ENCODE measurements at places on chromosomes 5 and 9.

DNA sequence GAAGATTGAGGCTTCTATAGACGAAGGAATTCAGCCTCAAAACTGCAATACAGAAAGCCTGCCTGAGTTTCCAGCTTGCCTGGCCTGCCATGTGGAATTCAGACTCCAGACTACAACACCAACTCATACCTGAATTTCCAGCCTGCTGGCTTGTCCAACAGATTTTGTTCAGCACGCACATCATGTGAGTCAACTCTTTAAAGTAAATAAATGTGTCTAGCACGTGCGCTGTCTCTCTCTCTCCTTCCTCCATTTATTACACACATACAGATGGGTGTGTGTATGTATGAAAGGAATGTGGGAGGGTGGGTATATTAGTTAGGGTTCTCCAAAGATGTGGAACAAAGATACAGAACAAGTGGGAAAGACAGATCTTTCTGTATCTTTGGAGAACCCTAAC, 82.4 kb upstream of the TAS2R1 start:
- peak; percentile 95 for DNase-seq

DNA sequence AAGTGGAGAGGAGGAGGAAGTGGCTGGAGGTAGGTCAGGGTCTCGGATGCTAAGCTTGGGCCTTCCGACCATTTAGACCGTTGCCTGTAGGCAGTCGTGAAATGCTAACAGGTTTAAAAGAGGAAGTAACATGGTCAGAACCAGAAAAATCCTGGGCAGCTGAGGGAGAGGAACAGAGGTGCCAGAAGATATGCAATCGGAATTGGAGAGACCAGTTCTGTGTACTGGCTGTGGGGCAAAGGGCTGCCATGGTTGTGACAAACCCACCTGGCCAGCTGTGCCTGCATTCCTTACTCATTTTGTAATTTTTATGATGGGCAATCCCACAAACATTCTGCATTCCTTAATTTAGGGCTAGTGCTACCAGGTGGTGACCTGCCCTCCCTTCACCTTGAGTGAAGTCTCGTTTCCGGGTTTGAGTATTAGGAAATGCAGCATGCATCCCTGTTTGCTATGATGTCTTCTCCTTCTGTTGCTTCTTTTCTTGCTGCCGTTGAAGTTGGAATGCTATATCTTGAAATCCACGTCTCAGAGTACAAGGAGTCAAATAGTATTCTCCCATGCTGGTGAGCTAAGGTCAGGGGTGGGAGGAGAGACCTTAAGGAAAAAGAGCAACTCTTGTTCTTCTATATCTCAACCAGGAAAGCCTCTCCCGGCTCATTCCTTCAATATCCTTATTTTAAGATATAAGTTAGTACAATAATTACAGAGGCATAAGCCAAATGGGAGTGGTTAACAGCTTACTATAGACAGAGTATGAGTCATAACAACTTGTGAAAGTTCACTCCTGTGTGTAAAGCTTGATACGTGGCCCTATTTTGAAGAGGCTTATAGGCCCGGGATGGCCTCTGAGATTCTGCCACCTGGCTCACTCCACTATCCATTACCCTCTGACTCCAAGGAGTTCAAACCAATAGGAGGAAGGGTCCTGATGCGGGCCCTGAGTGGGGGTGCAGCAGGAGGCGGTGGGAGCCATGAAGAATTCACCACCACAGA, 37.0 kb downstream of the B4GALT1 start:
- no peak for DNase-seq

DNA sequence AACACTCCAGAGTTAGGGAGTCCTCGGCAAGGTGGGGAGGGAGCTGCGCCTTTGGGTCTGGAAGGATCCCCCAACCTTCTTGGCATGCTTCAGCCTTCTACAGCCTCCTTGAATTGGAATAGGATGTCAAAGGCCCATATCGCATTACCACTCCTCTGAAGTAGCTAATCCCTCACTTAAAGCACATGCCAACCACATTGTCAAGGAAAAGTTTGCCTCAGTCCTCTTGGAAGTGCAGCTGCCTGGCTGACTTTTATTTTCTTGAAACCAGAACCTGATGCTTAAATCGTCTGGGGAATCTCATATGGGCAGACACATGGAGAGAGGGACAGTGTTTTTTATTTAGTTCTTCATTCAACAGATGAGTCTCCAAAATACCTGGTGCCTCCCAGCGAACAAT, 14.5 kb downstream of the CXCL14 start:
- no peak for DNase-seq

- peak; percentile 25 for DNase-seq
Measured at GRCh38 chr5:69007726-69008368, 86.0 kb upstream of the SLC30A5 start.

DNA sequence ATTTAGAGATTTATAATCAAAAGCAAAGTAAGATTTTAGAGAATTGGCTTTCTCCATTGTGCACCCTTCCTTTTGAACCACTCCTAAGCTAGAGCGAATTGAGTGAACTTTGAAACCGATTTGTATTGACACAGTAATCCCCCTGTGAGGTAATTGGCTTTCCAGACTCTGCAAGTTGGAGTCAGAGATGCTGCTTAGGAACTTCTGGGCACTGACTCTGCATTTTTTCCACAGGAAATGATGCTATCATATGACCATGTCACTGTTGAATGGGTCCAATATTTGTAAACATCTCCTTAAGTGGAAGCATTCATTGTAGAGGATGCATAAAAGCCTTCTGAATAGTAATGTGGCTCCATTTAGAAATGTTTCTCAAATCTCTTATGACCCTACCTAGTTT, 394.4 kb upstream of the ZNF608 start:
- peak; percentile 52 for DNase-seq

GRCh38 chr9:21104787-21105186, 27.0 kb upstream of the IFNB1 start:
- no peak for DNase-seq

DNA sequence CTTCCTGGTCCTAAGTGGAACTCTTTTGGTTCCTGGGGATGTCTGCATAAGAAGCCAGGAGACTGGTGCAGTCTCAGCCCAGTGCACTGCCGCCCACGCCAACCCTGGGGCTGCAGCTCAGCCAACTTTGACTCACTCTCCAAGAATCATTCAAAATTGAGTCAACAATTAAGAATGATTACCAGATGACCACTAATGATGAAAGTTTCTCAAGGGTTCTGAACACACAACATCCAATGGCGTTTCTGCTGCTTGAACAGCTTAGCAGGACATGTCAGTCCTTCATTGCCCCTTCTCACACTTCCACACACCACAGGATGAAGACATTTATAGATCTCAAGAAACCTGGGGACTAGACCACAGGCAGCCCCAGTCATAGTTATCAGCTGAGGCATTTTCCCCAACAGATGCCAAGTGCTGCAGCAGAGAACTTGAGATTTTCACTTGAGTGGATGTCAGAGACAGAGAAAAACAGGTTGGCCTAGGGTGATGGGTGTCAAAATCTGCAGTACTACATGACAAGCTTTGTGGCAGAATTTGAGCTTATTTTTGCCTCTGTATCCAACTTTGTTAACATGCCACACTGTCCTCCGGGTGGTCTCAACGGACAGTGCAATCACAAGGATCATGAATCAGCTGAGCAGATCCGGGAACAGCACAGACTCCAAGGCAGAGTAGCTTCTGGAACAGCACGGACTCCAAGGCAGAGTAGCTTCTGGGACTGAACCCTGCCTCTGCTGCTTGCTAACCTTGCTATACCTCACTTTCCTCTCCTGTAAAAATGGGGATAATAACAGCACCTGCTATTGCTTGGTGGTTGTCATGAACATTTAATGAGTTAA, 356.1 kb downstream of the SPOCK1 start:
- peak; percentile 96 for DNase-seq

GRCh38 chr5:73256012-73256411, 83.0 kb downstream of the TMEM174 start:
- no peak for DNase-seq

DNA sequence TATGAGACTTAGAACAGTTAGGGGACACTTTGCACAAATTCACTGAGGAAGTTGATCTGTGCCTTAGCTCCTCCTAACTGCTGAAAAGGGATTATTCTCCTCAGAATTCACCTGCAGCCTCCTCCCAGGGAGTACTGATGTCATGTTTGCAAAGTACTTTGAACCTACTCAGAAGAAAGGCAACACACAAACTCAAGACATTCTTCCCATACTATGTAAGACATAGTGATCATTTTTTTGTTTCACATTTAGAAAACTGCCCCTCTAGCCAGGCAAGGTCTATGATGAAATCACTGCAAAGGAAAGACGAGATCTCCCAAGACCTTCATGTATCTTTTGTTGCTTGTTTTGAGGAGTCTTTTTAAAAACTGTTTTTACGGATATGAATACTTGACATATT, 10.6 kb upstream of the VLDLR start:
- peak; percentile 32 for DNase-seq

DNA sequence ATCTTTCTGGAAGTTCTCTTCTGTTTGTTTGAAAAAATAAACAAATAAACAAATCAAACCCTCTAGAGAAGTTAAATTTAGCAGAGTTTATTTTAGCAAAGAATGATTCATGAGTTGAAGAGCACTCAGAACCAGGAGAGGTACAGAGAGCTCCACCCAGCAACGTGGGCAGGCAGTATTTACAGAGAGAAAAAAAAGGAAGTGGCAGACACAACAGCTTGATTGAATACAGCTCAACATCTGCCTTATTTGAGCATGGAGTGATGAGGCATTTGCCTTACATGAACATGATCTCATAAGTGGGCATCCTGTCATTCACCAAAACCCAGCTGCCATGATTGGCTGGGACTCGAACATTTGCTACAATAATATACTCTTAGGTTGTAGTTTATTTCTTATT, 381.6 kb upstream of the ADAMTS16 start:
- DNase-seq = no peak

GRCh38 chr9:75601280-75601679, 289.2 kb upstream of the PCSK5 start:
- DNase-seq = no peak

DNA sequence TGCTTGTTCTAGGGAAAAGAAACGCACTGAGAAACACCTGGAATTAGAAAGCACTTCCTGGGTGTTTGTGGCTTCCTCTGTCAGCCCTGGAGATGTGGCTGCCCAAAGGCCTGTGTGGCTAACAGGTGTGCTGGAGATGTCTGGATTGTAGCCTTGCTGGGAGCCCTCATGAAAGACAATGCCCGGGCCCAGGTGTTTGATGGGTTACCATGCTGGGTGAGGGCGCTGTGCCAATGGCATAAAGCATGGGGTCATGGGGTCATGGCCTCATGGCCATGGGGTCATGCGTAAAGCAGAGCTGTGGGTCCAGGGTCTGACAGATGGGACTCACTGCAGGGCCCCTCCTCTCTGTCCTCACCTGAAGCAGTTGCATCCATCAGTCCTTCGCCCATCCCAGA, 21.6 kb downstream of the ANKRD33B start:
- DNase-seq = no peak

DNA sequence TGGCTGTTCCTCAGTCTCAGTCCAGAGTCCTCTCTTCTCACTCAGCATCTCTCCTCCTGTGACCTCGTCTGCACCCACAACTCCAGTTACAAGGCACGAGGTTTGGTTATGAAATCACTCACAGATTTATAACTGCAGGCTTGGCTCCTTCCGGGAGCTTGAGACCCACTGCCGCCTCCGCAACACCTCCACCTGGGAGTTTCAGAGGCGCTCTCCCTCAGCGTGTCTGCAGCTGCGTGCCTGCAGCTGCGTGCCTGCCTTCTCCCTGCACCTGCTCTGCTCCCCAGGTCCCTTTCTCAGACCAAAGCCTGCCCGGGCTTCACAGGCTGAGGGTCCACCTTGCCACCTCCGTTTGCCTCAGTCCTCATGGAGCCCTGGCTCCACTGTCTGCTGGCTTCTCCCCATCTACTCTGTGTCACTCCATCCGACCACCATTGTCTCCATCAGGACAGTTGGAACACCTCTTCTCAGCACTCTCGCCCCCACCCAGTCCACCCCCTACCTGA, 51.5 kb downstream of the HRH2 start:
- no peak for DNase-seq

DNA sequence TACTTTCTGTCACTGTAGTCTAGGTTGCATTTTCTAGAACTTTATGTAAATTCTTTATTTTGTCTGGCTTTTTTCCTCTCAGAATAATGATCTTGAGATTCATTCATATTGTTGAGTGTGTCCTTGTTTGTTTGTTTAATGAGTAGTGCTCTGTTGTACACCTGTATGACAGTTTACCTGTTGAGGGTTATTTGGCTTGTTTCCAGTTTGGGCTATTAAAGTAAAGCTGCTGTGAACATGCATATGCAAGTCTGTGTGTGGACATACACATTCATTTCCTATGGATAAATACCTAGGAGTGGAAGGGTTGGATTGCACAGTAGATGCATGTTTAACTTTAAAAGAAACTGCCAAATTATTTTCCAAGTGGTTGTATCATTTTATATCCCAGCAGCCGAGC, 30.4 kb downstream of the MVB12B start:
- DNase-seq = no peak

- no peak for DNase-seq
Measured at GRCh38 chr5:170937914-170938313, 76.1 kb downstream of the RANBP17 start.

DNA sequence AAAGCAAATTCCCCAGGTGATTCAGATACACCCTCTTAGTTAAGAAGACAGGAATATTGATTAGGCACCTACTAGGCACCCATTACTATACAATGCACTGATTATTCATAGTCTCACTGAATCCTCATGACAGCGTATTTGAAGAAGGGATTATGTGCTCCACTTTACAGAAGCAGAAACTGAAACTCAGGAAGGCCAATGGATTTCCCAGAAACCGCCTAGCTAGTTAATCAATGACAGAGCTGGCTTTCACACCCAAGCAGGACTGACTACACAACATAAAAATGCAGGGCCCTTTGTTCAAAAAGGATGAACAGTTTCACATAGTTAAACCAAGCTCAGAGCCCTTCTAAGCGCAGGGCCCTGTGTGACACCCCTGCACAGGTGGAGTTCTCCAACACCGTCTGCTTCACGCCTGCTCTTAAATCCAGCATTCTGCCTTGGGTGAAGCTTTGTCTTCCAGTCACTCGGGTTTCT, 117.3 kb downstream of the TTLL11 start:
- DNase-seq = peak; percentile 35

DNA sequence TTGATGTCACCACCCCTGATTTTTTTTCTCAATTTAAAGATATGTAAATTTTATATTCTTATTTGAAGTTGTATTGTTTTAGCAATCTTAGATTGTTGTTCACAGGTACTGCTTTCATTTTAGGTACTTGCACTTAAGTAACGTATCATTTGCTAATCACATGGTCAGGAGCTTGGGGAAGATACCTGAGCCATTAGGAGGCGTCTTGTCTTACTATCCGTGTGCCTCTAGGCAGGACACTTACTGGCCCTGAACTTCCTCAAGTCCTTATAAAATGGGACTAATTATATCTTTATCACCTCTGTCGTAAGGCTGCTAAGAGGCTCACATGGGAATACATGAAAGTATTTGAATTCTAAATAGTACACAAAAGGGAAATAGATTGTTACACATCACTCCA, 18.5 kb downstream of the ZSWIM6 start:
- no peak for DNase-seq

Measured in HFFc6 (cell line).